ENCODE measurements at places on chromosomes 2 and 18. TPM values are rescaled to one million over a fixed set of nuclear protein-coding genes. Genes with fewer than 3 reads are reported as not detected.

Gene PIK3C3
- total RNA-seq, result 23.8 TPM

Gene PSMA8
- total RNA-seq, result not detected

DNA sequence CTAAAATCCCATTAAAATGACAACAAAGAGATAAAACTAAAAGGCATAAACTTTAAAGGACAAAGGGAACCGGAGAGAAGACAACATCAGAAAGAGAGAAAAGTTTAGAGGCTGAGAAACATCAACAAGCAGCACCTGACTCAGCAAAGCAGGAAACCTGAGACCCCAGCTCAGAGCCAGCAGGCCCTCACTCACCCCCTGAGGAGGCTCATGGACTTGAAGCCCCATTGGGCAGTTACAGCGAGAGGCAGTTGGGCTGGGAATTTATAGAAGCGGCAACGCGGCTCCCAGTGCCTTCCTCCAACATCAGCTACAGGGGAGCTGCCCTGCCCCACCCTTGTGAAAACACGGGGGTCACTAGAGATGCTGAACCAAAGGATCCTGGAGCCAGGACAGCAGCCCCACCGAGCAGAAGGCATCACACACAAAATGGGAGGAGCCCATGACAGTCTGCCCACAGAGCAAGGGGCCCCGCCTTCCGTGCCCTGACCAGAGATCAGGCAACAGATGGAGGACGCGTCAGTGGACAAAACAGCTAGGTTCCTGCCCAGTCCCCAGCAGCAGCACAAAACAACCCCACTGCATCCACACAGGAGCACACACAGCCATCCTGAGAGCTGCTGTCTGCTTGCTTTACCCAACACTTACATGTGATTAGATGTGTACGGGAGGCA lies 52.7 kb downstream of the CMPK2 start:
- H3K27ac ChIP-seq, result no peak overlapping the region
- H3K27me3 ChIP-seq, result no peaks in the 10 kb centered on the region
- no peaks in the 10 kb centered on the region for H3K36me3 ChIP-seq
- H3K4me1 ChIP-seq, result no peaks in the 10 kb centered on the region
- no peak for DNase-seq

GRCh38 chr2:71941726-71942525 lies 205.7 kb downstream of the CYP26B1 start:
- H3K27me3 ChIP-seq, result no peaks in the 10 kb centered on the region
- H3K27ac ChIP-seq, result no peak overlapping the region

DNA sequence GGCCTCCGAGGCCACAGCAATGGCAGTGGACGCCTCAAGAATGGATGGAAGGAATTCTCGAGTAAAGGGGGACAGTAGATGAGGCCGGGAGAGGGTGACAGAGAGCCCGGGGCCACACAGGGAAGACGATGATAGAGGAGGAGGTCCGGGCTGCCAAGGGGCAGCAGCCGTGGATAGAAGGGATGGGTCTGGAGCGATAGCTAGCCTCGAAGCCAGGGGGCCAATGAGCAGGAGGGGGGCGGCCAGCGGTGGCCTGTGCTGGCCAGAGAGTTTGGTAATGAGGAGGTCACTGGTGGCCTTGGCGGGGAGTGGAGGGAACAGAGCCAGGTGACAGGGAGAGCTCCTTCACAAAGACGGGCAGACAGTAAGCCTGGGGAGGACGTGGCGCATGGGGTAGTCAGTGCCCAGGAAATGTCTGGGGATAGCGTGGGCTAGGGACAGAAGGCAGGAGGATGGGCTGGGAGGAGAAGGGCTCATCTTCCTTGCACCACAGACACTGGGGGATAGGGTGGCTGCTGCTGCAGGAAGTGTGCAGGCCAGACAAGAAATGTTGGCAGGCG lies 87.8 kb upstream of the ASB18 start:
- no peak for DNase-seq
- H3K4me3 ChIP-seq, result no peak overlapping the region
- no peaks in the 10 kb centered on the region for H3K36me3 ChIP-seq
- no peaks in the 10 kb centered on the region for H3K4me1 ChIP-seq
- no peaks in the 10 kb centered on the region for H3K27me3 ChIP-seq

GRCh38 chr2:23299476-23300195 lies 85.3 kb upstream of the KLHL29 start:
- no peak for DNase-seq
- H3K4me1 ChIP-seq, result peaks cover 3% of the 10 kb centered on the region
- H3K27me3 ChIP-seq, result no peaks in the 10 kb centered on the region
- H3K4me3 ChIP-seq, result no peak overlapping the region

DNA sequence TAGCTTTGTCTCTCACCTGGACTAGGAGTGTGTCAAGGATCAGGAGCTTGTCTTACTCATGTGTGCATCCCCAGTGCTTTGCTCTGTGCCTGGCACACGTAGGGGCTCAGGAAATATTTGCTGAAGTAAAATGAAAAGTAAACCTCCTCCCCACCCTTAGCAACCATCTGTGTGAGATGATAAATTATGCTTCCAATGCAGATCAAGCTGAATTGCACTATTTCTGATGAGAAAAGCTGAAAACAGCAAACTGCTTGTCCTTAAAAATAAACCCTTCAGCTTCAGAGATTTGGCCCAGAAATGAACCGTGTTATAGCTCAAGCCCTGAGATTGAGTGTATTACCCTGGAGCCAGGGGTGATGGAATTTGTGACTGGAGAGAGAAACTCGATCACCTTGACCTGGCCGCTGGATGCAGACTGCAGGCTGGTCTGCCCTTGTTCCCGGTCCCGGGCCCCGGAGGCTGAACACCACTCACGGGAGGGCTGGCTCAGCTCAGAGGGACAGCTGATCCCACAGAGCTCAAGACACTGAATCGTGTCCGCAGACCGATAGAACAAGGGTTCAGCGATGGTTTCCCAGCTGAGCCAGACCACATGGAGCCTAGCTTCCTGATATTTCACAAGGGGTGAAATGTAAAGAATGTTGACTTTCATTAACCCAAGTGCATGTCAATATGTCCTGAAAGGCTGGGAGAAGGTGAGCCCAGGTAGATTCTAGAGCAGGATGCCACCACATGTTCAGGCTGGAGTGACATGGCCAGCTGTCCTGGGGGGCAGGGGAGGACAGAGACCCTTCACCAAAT lies 50.5 kb downstream of the DDX1 start:
- peaks cover 29% of the 10 kb centered on the region for H3K4me1 ChIP-seq
- H3K36me3 ChIP-seq, result no peaks in the 10 kb centered on the region
- no peak for DNase-seq
- no peak overlapping the region for H3K27ac ChIP-seq

DNA sequence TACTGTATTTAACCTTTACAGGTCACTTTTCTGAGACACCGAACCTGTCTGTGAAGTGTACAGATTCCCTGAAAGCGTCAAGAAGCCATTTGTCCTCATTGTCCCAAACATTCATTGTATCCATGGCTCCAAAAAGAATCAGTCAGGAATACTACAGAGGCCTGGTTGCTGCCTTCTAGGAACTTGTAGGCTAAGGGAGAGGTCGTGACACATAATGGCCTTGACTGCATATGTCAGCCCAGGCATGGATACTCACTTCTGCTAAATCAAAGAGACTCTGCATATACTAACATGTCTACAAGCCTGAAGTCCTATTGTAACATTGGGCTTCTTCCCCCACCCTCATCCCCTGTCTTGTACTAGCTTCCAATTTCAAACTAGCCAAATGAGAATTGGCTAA lies 40.2 kb downstream of the ONECUT2 start:
- no peaks in the 10 kb centered on the region for H3K36me3 ChIP-seq
- DNase-seq, result no peak
- no peaks in the 10 kb centered on the region for H3K4me1 ChIP-seq
- H3K27ac ChIP-seq, result no peak overlapping the region
- H3K4me3 ChIP-seq, result no peak overlapping the region
- peaks cover 3% of the 10 kb centered on the region for H3K27me3 ChIP-seq

- no peaks in the 10 kb centered on the region for H3K36me3 ChIP-seq
- H3K27ac ChIP-seq, result no peak overlapping the region
- no peaks in the 10 kb centered on the region for H3K27me3 ChIP-seq
Measured at GRCh38 chr2:144849612-144850011, 329.7 kb upstream of the ZEB2 start.
